ENCODE measurements at places on chromosomes 5 and 9. TPM values are rescaled to one million over a fixed set of nuclear protein-coding genes. Genes with fewer than 3 reads are reported as not detected.

DNA sequence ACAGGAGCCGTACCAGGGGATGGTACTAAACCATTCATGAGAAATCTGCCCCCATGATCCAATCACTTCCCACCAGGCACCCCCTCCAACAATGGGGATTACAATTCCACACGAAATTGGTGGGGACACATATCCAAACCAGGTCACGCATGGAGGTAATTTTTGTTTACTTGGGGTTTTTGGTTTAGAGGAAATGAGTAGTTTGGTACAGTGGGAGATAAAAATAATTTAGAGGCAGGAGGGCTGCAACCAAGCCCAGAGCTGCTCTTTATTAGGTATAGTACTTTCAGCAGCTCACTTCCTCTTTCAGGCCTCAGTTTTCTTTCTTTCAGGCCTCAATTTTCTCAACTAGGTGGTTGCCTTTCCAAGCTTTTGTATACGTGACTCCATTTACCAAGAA is 23.2 kb downstream of the PRUNE2 start:
- DNase-seq: no peak

- no peak for DNase-seq
Measured at GRCh38 chr9:127505396-127506116, 54.2 kb downstream of the LRSAM1 start.

DNA sequence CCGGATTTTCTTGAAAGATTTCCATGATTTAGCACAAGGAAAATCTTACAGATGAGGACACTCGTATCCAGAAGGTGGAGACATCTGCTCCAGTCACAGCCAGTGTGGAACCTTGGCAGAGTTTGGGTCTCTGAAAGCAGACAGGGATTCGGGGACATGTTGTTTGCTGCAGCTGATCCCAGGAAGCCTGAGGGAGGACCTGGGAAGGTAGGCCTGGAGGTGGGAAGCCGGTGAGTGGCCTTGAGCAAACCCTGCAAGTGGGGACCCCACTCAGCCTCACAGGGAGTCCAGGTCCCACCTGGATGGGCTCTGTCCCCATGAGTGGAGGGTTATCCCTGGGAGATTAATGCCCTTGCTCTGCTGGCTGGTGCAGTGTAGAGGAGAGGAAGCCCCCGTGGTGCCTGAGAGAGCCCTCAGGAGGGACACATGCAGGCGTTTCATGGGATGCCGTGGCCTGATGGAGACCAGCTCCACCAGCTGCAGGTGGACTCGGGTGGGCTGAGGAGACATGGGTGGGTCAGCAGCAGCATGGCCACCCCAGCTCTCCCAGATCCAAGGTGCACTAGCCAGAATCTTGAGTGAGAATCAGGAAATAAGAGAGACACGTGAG is 7.8 kb downstream of the MRPS2 start:
- DNase-seq: no peak

Gene MEIKIN
- not detected for polyA plus RNA-seq

DNA sequence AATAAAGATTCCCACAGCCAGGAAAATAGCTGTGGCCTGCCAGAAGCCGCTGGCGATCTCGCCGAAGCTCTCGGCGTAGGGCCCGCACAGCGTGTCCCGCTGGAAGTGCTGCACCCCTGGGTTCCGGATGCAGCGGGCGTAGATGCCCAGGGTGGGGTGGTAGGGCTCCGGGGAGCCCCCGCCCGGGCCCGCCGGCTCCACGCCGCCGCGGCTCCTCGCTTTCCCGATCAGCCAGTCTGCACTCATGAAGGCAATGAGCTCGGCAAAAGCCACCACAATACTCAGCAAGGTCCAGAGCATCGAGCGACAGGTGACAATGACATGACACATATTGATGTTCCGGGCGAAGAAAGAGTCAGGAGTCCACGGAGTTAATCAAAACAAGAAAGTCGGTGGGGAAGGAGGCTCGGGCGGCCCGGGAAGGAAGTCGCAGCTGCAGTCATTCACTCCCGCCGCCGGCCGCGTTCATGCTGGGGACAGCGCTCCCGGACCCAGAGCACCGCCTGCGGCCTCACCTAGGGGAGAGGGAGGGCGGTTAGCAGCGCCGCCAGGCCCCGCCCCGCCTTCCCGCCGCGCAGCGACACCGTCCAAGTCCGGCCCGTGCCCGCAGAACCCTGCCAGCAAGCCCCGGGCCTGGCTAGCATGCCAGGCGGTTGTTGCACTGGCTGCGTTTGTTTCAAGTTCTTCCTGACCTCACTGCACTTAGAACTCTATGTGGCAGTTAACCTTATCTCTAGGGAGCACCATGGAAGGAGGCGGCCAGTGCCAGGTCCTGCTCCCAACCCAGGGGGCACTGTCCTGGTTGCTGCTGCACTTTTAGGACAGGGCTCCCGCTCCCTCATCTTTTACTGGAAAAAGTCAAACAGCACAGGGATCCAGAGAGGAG is 138.4 kb downstream of the LHFPL2 start:
- DNase-seq: no peak

Gene SARDH
- 0.07 TPM for polyA plus RNA-seq

Gene FAM221B
- not detected for polyA plus RNA-seq

Gene LRRC19
- polyA plus RNA-seq: not detected

DNA sequence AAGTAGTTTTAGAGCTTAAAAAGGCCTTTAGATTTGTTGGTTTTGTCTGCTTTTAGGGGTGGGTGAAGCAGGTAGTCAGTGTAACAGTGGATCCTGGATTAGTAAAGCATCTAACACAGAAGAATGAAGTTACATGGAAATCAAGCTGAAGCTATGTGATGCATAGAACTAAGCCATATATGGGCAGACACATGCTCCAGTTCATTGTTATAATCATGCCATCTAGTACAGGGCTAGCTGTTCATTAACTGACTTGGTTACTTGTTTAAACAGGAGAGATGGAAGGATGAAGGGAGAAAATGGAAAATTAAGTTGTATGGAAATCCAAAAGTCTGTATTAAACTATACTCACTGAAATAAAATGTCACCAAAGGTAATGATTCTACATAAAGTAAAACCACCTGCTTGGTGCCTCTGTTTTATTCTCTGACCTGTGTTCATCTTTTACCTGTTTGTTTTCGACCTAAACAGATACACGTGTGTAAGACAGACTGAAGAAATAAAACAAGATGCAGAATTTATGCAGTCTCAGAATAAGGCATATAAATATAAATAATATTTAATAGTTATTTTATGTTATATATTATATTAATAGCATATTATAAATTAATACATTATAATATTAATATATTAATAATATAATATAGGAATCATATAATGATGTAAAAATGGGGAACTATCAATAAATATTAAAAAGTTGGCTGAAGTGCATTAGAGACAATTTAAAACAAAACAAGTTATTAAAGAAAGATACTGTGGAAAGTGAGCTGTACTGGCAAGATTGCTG is 33.9 kb downstream of the MRPS30 start:
- no peak for DNase-seq

DNA sequence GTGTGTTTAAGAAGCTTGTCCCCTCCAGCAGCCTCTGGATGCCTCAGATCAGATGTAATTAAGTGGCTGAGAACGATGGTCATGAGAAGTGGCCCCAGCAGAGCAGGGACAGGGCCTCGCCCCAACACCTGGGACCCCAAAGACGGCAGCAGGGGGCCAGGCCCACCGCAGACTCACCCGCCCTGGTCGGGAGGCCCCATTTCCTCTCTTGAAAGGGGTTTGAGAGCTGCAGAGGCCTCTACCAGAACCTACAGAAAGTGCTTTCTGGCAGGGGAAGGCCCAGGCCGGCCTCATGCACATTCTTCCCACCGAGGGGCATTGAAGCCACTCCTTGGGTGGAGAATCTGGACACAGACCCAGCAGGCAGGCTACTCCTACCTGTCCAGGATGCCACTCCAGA is 85.2 kb upstream of the FCN2 start:
- no peak for DNase-seq

Gene CMYA5
- polyA plus RNA-seq: 0.06 TPM

- DNase-seq: no peak
Measured at GRCh38 chr5:175642998-175643397, 14.9 kb upstream of the HRH2 start.

DNA sequence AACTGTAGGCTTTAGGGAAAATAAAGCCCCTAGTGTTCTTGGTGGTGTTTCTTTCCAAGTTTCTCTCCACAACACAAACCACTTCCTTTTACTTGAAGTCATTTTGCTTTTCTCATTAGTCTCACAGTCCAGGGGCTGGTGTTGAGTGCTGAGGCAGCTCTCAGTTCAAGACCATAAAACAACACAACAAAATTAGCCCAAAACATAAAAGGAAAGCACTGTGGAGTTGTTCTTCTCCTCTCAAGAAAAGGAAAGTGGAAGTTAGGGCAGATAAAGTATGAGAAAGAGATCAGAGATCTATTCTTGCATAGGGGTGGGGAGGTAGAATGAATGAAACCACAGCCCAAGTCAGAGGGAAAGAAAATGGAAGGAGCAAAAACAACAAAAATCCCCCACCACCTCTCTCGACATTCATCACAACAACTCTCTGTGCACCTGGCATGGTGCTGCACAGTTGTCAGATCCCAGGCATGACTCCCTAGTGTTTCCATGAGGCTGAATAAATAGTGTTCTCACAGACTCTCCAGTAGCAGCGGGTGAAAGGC is 569.9 kb downstream of the RAB3C start:
- DNase-seq: no peak

- no peak for DNase-seq
Measured at GRCh38 chr9:61673247-61673646, 483.4 kb downstream of the SPATA31A7 start.

- no peak for DNase-seq
Measured at GRCh38 chr5:54411176-54411575, 44.3 kb upstream of the HSPB3 start.

- DNase-seq: peak; percentile 48
Measured at GRCh38 chr5:84430863-84431663, 46.4 kb upstream of the EDIL3 start.

GRCh38 chr5:115478281-115478680 is 66.3 kb downstream of the FEM1C start:
- no peak for DNase-seq

Gene HAVCR2
- polyA plus RNA-seq: not detected
